ENCODE measurements at places on chromosomes 2 and 18.
A peak's percentile ranks its signal among the peaks of the same experiment; 100 is the strongest.

DNA sequence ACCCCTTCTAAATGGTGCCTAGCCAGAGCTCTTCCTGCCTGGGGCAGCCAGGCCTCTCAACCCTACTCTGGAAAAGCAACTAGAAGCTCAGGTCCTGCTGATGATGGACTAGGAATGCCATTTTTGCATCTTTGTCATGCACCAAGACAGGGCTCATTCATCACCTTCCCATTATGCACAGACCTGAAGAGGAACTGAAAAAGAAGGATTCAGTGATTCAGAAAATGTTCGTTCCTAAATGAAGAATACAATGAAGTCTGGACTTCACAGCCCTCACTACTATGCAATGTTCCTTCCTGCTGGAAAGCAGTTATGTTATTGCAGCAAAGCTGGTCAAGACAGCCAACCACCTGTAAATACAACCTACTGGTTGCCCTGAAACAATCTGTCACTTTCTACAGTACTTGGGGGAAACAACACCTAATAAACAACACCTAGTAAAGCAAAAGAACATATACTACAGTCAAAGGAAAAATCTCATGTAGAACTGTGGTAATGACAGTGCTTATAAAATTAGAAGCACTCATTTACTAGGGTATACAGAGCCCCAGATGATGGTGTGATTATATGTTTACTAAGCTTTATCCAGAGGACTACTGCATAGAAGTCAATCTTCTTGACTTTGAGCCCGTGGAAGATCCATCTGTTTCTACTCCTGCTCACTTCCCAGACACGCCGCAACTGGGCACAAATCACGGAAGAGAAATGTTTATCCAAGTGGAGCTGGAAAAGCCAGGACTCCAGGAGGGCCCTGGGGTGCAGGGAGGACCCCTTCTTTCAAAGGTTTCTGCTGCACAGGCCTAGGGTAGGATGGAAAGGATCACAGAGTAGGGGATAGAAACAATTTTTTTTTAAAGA is 103.1 kb upstream of the THOC1 start:
- DNase-seq: no peak

GRCh38 chr2:177445200-177445599 is 52.6 kb downstream of the AGPS start:
- no peak for DNase-seq

DNA sequence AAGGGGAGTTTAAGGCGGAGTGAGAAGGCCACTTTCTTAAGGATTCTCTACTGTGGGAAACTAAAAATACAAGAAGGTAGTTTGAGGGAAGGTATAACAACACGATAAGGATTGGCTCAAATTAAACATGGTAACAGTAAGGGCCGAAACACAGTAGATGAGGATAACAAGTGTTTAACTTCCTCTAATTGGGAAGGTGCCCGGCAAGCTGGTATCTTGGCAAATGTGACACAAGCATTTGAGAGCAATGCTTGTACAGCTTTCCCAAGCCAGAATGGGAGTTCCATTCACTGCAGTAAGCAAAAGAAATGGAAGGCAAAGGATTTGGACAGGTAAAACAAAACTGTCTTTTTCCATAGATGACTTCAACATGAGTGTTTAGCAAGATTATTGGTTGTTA is 19.8 kb downstream of the USP40 start:
- peak; percentile 5 for DNase-seq

DNA sequence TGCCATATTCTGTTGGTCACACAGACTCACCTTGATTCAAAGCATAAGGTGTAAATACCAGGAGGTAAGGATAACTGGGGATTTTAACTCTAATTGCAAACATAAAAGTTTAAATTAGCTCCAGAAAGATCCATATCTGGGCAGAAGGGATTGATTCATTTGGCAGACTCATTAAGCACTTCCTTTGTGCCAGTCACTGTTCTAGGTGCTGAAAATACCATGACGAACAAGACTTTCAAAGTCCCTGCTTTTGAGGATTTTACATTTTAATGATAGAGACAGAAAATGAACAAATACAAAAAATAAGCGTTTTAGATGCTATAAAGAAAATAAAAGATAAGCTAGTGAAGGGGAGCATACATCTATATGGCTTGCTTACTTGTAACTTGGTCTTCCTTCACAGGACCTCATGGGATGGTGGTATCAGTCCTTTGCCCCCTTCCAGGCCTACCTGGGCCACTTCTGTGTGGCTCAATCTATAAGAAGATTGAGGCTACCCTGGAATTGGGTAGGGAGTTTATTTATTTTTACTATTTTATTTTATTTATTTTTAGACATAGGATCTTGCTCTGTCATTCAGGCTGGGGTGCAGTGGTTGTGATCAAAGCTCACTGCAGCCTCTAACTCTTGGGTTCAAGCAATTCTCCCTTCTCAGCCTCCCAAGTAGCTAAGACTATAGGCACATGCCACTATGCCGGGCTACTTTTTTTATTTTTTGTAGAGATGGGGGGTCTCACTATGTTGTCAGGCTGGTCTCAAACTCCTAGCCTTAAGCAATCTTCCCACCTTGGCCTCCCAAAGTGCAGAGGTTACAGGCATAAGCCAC is 212.8 kb downstream of the MYCN start:
- no peak for DNase-seq

DNA sequence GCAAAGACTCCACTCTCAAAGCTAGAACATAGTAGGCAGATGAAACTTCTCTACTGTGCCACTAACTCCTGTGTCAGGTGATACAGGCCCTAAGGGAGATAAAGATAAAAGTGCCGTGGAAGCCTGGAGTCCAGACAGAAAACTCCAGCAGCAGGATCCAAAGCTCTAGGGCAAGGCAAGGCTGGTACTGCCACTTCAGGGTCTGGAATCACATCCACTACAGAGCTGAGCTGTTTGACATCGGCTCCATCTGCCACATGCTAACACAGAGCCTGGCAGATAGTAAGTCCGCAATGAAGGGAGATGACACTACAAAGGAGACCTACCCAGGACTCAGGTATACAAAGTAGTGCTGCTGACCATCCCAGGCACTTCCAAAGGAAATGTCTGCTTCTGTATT is 34.4 kb downstream of the EPG5 start:
- no peak for DNase-seq

GRCh38 chr18:22152093-22152492 is 17.3 kb upstream of the GATA6 start:
- no peak for DNase-seq

GRCh38 chr2:134282629-134283400 is 28.9 kb downstream of the MGAT5 start:
- no peak for DNase-seq

DNA sequence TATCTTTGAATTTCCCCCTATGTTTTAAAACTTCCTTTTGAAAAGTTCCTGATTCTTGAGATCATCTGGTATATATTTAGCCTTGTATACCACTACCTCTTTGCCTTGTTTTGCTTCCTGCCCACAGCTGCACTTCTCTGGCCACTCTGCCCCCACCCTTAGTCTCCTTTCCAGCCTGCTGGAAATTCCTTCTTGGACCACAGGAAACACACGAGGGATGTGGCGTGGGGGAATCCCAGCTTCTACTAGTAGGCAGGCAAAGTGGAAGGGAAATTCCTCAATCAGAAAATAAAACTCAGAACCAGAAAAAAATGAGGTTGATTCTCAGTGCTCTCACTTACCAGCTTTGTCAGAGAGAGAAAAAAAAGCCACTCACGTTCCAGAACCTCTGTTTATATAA is 13.4 kb downstream of the IL18RAP start:
- peak; percentile 21 for DNase-seq

- peak; percentile 32 for DNase-seq
Measured at GRCh38 chr2:160111951-160112798, 49.8 kb upstream of the PLA2R1 start.

DNA sequence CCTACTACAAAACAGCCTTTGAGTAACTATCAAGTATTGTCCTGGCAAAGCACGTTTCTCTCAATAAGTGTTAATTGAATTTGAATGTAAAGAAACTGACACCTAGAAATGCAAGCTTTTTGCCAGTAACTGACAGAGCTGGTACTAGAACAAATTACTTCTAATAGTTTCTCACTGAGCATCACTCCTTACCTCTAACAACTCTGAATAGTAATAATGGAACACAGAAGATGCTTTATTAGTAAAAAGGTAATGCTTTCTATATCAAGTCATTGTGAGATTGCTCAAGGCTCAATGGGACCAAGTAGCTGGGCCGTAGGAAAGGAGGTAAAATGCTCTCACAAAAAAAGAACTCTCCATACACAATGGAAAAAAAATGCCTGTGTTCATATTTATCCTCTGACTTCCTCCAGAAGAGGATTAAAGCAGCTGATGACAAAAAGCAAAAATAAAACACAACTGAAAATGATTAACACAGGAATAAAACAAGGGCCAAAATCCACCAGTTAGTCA is 11.8 kb downstream of the RASGRP3 start:
- DNase-seq: no peak

- no peak for DNase-seq
Measured at GRCh38 chr18:9095297-9096006, 7.0 kb upstream of the NDUFV2 start.

DNA sequence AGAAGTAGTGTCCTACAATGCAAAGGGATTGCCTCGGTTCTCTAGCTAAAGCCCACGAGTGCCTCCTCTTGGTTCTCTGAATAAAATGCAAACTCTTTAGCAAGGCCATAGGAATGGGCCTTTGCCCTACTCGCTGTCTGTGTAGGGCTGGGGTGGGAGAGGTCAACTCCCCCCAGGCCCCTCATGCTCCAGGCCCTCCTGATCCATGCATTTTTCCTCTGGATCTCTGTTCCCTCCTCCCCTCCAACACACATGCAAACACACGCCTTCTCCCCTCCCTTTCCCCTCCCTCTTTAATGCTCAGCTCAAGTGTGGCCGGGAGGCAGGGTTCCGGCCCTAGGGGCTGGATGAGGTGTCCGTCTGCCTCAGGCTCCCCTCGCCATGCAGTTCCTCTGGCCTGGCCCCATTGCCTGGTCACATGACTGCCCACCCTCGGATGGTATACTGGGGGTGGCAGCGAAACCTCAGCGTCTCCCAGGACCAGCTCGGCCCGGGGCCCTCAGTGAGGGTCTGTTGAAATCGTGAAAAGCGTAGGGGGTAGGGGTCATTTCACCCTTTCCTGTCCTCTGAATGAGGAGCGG is 14.9 kb upstream of the KLF11 start:
- DNase-seq: no peak

- DNase-seq: peak; percentile 91
Measured at GRCh38 chr2:15577071-15577735, 14.5 kb upstream of the DDX1 start.

DNA sequence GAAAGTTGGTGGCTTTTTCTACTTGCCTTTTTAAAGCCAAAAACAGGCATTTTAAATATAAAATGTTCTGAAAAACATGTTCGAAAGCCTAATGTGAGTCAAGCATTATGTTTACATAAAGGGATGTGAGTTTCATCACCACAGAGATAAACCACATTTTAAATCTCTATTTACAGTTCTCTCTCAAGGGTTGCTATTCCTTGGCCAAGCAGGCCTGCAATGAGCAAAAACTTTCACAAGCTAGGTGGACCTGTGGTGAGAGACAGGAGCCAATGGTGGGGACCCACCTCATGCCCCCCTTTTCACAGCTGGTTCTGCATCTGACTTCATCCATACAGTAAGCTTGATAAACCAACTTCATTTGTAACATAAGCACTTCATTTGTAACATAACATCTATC is 65.1 kb downstream of the CUL3 start:
- DNase-seq: no peak

- no peak for DNase-seq
Measured at GRCh38 chr18:318791-319291, 51.0 kb upstream of the THOC1 start.

DNA sequence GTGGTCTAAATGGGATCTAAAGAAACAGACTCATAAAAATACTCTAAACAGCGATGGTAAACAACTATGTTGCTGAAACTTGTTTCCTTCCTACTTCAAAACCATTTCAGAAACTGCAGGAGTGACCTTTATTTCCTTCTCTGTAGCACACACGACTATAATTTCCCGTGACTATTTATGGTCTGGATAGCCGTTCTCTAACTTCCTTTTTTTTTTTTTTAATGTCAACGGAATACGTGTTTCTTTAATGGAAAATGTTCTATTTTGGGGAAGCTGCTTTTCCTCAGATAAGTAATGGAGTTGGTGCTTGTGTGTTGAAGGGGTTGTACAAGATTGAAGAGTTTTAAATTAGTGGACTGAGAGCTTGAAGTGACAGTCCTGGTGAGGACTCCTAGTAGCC is 224.1 kb downstream of the PHLPP1 start:
- DNase-seq: no peak

DNA sequence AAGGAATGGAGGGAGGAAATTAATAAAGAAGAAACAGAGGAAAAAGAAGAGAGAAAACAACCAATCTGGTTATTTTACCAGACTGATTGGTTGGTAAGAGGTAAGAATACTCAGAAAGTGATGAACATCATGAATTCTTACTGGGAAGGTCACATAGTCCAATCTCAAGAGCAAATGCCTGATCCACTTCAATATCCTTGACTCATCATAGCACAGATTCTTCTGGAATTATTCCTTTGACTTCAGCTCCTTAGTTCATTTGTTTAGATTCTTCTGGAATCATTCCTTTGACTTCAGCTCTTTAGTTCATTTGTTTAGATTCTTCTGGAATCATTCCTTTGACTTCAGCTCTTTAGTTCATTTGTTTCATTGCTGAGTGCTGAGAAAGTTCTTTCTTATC is 2030.6 kb upstream of the CELF4 start:
- DNase-seq: no peak

- peak; percentile 97 for DNase-seq
Measured at GRCh38 chr2:190477661-190478454, 56.7 kb downstream of the NEMP2 start.

DNA sequence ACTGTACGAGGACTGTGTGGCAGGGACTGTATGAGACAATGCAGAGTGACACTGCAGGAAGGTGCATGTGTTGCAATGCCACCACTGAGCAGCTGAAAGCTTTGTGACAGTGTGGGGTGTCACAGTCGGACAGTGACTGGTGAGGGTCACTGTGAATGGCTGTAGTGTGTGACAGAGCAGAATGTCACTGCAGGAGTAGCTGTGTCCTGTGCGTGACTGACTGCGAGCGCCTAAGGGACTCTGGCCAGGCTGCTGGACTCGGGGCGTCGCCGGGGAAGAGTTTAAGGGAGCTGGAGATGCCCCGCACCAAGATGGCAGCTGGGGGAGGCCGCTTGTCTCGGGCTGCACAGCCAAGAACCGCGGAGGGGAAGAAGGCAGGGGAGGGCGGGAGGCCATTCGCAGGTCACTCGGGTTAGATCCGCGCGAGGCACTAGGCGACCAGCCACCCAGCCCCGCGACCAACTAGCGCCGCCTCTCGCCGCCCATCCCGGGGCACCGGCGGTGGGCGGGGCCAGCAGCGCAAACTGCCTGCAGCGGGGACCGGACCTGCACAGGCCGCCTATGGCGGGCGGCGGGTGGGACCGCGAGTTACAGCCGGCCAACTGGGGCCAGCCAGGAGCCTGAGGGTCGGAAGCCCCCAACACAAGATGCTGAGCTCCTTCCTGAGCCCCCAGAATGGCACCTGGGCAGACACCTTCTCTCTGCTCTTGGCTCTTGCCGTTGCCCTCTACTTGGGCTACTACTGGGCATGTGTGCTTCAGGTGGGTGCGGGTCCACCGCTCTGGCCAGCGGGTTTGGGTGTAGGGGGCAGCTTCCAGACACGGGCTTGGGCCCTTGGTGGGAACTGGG is at the start of gene ABHD1:
TSS of gene ABHD1 (plus strand) at position 514 of the 849 bp plus-strand sequence. CDS start at position 648, 134 bp downstream.
- peak; percentile 60 for DNase-seq

- no peak for DNase-seq
Measured at GRCh38 chr2:232873909-232874641, 4.0 kb downstream of the SNORC start.
